ENCODE measurements at places on chromosomes 16 and 17. TPM values are rescaled to one million over a fixed set of nuclear protein-coding genes. Genes with fewer than 3 reads are reported as not detected.

The NTN1 gene
- 60.3 TPM for total RNA-seq

The KRT32 gene
- 0.22 TPM for total RNA-seq

The DNAI2 gene
- not detected for total RNA-seq

The KIAA0513 gene
- total RNA-seq, result 10.0 TPM

The CDH11 gene
- total RNA-seq, result 20.9 TPM

The ANKRD40CL gene
- total RNA-seq, result not detected

The CFAP52 gene
- not detected for total RNA-seq

The KRT25 gene
- not detected for total RNA-seq

The KRT24 gene
- not detected for total RNA-seq

The NECAB2 gene
- 0.69 TPM for total RNA-seq

The KCNAB3 gene
- 0.30 TPM for total RNA-seq

The GAS7 gene
- 87.6 TPM for total RNA-seq

The ZG16 gene
- total RNA-seq, result not detected

The FOXN1 gene
- not detected for total RNA-seq

The TBC1D3K gene
- total RNA-seq, result not detected

The PPY gene
- total RNA-seq, result not detected

The MPV17L gene
- total RNA-seq, result 7.0 TPM

The KRTAP9-4 gene
- total RNA-seq, result not detected

The CCL11 gene
- 3.8 TPM for total RNA-seq

The LLGL1 gene
- total RNA-seq, result 8.8 TPM

The SLC35B1 gene
- 53.4 TPM for total RNA-seq

The NDUFAF8 gene
- total RNA-seq, result 61.5 TPM

The HAS3 gene
- total RNA-seq, result 0.27 TPM

The CCL4 gene
- total RNA-seq, result 0.91 TPM

The C17orf78 gene
- not detected for total RNA-seq

The MILR1 gene
- 2.5 TPM for total RNA-seq

The SLC52A1 gene
- not detected for total RNA-seq

The NT5M gene
- total RNA-seq, result 11.2 TPM

The EXOC7 gene
- total RNA-seq, result 81.1 TPM

The HSD17B1 gene
- total RNA-seq, result 0.99 TPM

The SLC5A10 gene
- total RNA-seq, result not detected

The DERL2 gene
- total RNA-seq, result 32.5 TPM

The CA5A gene
- total RNA-seq, result not detected

The HOXB2 gene
- total RNA-seq, result 1.9 TPM

The CEP295NL gene
- total RNA-seq, result 0.55 TPM

The DNASE1L2 gene
- 0.47 TPM for total RNA-seq

The CLEC19A gene
- not detected for total RNA-seq

The KRTAP4-3 gene
- not detected for total RNA-seq

The BAIAP3 gene
- 3.9 TPM for total RNA-seq

The CIITA gene
- total RNA-seq, result 9.4 TPM

The AIPL1 gene
- total RNA-seq, result not detected

The HOXB3 gene
- total RNA-seq, result 0.91 TPM

The TP53TG3C gene
- 0.58 TPM for total RNA-seq

The CHMP6 gene
- 15.9 TPM for total RNA-seq

The CSH1 gene
- total RNA-seq, result not detected

The FBXW10B gene
- 1.0 TPM for total RNA-seq

The ZSCAN10 gene
- total RNA-seq, result not detected

The TBC1D3C gene
- total RNA-seq, result not detected

The ASGR1 gene
- 0.14 TPM for total RNA-seq

The KRT14 gene
- not detected for total RNA-seq

The SOX8 gene
- 0.96 TPM for total RNA-seq

The KRTAP3-2 gene
- total RNA-seq, result not detected
